Head of caudate nucleus (tissue), 42 donors: ENCODE measurements at places on chromosomes 12 and 14.

DNA sequence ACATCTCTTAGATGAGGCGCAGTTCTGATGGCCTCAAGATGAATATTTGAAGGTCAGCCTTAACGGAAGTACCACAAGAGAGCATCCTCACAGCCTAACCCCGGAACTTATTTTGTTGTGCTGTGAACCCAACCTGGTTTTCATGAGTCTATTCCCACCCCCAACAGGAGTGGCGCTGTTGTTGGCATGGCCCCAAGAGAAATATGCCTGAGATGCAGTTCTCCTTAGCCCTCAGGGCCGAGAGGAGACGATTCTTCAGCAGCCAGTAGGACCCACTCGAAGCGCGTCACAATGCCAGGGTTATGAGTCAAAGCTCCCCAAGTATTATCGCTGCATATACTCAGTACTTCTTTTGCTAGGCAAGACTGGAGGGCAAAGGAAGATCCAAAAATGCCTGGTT, 24.5 kb upstream of the BCL11B start:
- no peak for DNase-seq

DNA sequence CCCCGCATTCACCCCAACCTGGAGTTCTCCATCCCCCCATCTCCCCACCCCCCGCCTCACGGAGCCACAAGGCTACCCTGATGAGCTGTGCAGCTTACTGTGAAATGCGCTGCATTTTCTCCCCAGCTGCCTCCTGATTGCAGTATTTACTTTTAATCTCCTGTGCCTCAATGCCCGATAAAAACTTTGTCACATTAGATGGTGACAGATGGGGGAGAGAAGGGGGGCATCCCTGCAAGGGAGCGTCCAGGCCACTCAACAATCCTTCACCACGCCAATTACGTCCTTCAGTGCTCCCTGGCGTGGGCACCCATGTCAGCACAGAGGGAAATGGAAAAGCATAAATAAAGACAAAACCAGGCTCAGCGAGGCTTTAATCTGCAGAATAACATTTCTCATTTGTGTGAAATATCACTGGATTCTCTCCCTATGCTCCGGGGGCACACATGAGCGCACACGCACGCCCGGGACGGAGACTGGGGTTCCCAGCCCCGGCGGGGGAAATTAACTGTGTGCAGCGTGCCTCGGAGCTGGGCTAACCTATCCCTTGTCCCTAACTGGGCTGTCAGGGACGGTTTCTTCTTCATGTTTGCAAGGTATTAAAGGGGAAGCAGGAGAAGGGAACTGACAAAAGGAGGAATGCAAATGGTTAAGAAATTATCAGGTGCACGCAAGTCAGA, 186.7 kb upstream of the VASH1 start:
- no peak for DNase-seq

- no peak for DNase-seq
Measured at GRCh38 chr12:5417500-5417899, 14.4 kb upstream of the NTF3 start.

DNA sequence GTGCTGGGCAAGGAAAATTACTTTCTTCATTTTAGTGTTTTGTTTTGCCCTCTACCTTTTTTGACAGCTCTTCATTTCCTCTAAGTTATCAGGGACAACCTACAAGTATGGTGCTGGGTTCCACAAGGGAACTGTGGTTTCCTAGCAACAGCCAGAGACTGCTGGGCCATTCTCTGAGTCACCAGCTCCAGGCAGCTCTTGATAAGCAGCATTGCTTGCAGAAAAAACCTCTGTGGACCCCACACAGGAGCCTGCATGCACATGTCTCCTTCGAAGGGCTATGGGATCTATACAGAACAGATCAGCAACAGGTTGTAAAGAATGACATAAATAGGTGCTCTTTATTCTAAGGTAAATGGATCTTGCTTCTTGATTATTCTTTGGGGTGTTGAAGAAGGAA, 81.0 kb upstream of the CCDC196 start:
- DNase-seq: peak; percentile 15

GRCh38 chr12:88781909-88782308, 201.6 kb upstream of the KITLG start:
- no peak for DNase-seq

- DNase-seq: peak; percentile 80
Measured at GRCh38 chr14:55354500-55354899, 57.1 kb downstream of the ATG14 start.

DNA sequence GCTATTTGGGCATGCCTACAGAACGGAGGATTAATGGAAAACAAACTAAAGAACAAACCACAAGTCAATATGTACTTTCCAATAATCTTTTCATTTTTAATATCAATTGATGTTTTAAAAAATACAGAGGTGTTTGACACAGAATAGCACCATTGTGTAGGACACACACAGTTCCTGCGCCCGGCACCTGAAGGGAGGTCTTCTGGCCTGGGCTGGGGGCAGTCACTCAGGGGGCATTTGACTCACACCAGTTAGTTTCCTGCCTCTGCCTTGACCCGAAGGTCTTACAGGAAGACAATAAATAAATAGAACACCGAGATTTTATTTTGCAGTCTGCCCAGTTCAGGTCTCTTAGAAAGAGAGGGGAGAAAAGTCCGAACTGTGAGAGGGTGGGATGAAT, 9.5 kb downstream of the TMEM106C start:
- no peak for DNase-seq

DNA sequence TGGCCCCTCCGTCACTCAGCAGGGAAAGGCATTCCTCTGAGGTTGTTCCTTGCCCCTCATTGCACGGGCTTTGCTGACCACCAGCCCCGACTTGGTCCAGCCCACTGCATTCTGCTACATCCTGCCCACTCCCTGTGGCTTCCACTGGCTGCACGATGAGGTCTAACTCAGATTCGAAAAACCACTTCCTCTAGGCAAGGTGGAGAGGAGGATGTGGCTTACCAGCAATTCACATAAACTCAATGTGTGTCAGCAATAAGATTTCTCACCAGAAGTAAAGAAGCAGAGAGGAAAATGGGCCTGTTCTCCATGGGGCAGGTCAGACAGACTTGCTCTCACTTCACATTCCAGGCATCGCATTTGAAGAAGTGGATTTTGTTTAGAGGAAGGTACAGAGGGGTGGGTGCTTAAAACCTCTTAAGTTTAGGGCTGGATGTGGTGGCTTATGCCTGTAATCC, 14.7 kb downstream of the GPR68 start:
- no peak for DNase-seq

GRCh38 chr12:71007781-71008404, 87.4 kb upstream of the PTPRR start:
- DNase-seq: no peak

GRCh38 chr14:34450542-34450915, 11.5 kb downstream of the SPTSSA start:
- no peak for DNase-seq

- no peak for DNase-seq
Measured at GRCh38 chr12:115332945-115333344, 649.0 kb upstream of the TBX3 start.

GRCh38 chr14:70029296-70030132, 150.3 kb downstream of the SMOC1 start:
- DNase-seq: no peak

GRCh38 chr12:18629916-18630315, 107.9 kb downstream of the PLCZ1 start:
- no peak for DNase-seq

DNA sequence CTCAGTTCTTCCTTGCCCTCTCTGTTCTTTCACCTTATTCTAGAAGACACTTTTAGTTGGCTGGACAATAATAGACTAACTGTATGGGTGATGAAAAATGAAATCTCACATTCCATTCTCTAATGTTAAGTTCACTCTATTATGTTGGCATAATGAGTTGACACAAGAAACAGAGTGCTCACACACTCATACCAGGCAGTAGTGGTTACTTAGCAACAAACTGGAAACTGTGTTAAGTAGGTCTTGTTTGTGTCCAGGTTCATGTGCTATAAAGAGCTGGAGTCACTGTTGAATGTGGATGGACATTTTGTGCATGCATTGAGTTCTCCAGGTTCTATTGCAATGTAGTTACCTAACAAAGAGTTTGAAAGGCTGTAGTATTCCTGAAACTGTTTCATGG, 16.9 kb upstream of the PPP4R4 start:
- DNase-seq: no peak

DNA sequence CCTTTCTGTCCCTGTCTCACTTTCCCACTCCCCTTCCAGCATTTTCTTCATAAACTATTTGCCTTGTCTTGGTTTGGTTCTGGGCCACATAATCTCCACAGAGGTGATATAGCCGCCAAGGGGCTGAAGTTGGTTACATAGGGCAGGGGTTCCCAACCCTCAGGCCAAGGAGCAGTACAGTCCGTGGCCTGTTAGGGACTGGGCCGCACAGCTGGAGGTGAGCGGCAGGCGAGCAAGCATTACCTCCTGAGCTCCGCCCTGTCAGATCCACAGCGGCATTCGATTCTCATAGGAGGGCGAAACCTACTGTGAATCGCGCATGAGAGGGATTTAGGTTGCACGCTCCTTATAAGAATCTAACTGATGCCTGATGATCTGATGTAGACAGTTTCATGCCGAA, 80.6 kb upstream of the HIF1A start:
- DNase-seq: no peak

- DNase-seq: no peak
Measured at GRCh38 chr12:64627771-64628170, 17.5 kb downstream of the RASSF3 start.

- peak; percentile 37 for DNase-seq
Measured at GRCh38 chr12:31029916-31030562, 43.6 kb upstream of the DDX11 start.

- no peak for DNase-seq
Measured at GRCh38 chr14:85315733-85316290, 214.1 kb upstream of the FLRT2 start.

- DNase-seq: peak; percentile 89
Measured at GRCh38 chr12:56079723-56080555, at the start of gene ERBB3. Gene ERBB3, plus strand, starts transcription at chr12:56080165. Its CDS starts 136 bp downstream, at chr12:56080301.

- DNase-seq: no peak
Measured at GRCh38 chr14:57362361-57362760, 28.0 kb upstream of the NAA30 start.

- DNase-seq: peak; percentile 98
Measured at GRCh38 chr12:6752921-6753771, at the start of gene MLF2. Gene MLF2, minus strand, starts transcription at chr12:6753141. Its CDS starts 807 bp downstream, at chr12:6752334.

GRCh38 chr12:11765817-11766794, 116.6 kb downstream of the ETV6 start:
- peak; percentile 65 for DNase-seq

GRCh38 chr12:69570545-69571399, 14.5 kb upstream of the CCT2 start:
- peak; percentile 16 for DNase-seq

GRCh38 chr12:52264435-52264825, 10.0 kb upstream of the KRT86 start:
- no peak for DNase-seq

GRCh38 chr14:103581954-103582703, 19.4 kb downstream of the COA8 start:
- DNase-seq: no peak

- no peak for DNase-seq
Measured at GRCh38 chr12:23944067-23944466, 5.4 kb downstream of the SOX5 start.

DNA sequence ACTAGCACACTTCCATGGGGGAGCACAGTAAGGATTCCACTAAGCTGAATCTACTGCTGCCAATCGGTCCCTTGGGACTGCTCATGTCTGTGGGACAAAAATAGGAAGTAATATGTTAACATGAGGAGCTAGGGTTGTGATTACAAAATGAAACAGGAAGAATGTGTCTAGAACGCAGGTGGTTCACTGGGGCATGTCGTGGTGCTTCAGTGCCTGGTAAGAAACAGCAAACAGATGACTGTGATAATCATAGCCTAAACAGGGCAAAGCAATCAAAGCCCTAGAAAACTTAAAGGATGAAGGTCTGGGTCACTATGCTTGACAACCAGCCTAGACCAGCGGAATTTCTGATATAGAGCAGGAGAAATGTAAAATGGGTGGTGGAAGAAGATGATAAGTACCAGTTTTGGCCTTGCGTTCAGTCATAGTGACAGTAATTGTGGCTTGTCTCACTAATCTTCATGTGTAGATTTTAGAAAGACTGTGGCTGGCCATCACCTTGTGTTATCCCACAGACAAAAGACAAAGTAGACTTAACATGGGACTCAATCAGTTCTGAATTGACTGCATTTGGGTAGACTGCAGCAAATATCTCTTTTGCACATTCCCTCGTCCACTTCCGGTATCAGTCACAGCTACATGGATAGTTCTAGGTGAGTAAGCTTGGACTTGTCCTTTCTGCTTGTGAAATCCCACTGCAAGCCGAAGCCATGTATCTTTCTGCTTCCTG, 51.4 kb downstream of the WASHC3 start:
- no peak for DNase-seq

GRCh38 chr12:26134540-26134939, 9.7 kb upstream of the BHLHE41 start:
- no peak for DNase-seq
